ENCODE measurements at places on chromosomes 3 and 15. TPM values are rescaled to one million over a fixed set of nuclear protein-coding genes. Genes with fewer than 3 reads are reported as not detected.

DNA sequence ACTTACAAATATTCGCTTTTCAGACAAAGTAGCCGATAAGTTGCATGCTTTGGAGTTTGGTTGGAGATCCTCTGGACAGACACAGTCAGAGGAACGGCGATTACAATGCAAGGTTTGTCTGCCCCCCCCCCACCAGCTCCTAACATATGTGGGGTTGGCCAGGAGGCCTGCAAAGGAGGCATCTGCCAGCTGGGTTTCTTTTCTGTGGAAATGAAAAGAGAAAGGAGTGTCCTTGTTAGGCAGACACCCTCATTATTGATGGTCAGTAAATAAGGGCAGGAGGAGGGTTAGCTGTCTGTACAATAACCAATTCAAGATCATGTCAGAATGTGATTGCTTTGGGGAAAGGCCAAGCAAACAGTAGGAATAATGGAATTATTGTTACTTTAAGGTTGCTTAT, 49.1 kb downstream of the TLNRD1 start:
- DNase-seq = no peak

Gene ZPLD1
- not detected for total RNA-seq

Gene CHDH
- 12.3 TPM for total RNA-seq

Gene GNAT1
- total RNA-seq = not detected
